ENCODE measurements at places on chromosomes 1 and 21. TPM values are rescaled to one million over a fixed set of nuclear protein-coding genes. Genes with fewer than 3 reads are reported as not detected.
A peak's percentile ranks its signal among the peaks of the same experiment; 100 is the strongest.

- DNase-seq, result peak; percentile 24
Measured at GRCh38 chr21:33541105-33541711, 709 bp downstream of the GART start.

- DNase-seq, result no peak
Measured at GRCh38 chr1:56827711-56828110, 8.5 kb upstream of the FYB2 start.

DNA sequence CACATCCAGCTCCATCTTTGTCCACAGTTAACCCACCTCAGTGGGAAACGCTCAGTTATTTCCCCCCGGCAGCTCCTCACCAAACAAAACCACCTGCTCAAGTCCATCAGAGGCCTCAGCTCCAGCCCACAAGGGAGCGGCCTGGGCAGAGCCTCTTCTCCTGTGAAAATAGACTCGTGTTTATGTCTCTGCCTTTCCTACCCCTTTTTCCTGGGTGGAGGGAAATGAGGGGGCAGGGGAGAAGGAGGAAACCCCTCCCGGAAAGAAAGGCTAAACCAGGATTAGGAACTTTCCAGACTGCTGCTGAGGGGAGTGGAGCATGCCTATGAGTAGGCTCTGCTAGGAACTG is 81.6 kb downstream of the PAX7 start:
- DNase-seq, result peak; percentile 79

SHISA4 gene
- 56.4 TPM for polyA plus RNA-seq

GRCh38 chr1:155207806-155208540 is at the start of gene THBS3:
Gene THBS3, minus strand, starts transcription at chr1:155207897. Its CDS starts 21 bp downstream, at chr1:155207876.
- DNase-seq, result peak; percentile 90

GRCh38 chr21:34536820-34537219 is 24.8 kb upstream of the KCNE1 start:
- DNase-seq, result no peak

LYPD8 gene
- polyA plus RNA-seq, result not detected
